Right atrium auricular region (tissue), 2 donors: ENCODE measurements at places on chromosomes 2 and 18. TPM values are rescaled to one million over a fixed set of nuclear protein-coding genes. Genes with fewer than 3 reads are reported as not detected.

GRCh38 chr2:74174909-74175308 lies 3.8 kb downstream of the MOB1A start:
- H3K4me1 ChIP-seq = peaks cover 28% of the 10 kb centered on the region
- peaks cover 17% of the 10 kb centered on the region for H3K36me3 ChIP-seq
- DNase-seq = no peak
- no peak overlapping the region for H3K27ac ChIP-seq
- H3K4me3 ChIP-seq = no peak overlapping the region

GRCh38 chr2:125961739-125962138 lies 694.2 kb upstream of the GYPC start:
- no peak for DNase-seq
- H3K4me3 ChIP-seq = no peak overlapping the region
- H3K4me1 ChIP-seq = no peaks in the 10 kb centered on the region
- H3K27me3 ChIP-seq = no peaks in the 10 kb centered on the region

DNA sequence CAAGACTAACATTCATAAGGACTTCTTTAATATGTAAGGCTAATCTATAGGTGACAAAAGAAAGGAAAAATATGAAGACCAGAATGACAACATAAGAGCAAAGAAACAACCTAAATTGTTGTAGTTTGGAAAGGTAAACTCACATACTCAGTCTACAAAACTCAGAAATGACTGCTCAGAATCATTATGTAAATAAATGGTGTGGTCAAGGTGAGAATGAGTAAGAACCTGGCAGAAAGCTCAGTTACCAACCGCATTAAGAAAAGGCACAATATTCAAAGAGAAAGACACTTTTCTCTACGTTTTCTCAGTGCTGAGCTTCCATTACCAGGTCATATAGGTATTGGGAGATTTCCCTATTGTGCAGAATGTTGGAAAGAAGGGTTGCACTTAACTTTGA lies 15.8 kb downstream of the ATF2 start:
- no peak for DNase-seq
- peaks cover 29% of the 10 kb centered on the region for H3K4me1 ChIP-seq
- H3K27me3 ChIP-seq = no peaks in the 10 kb centered on the region

GRCh38 chr2:154143105-154143504 lies 271.4 kb downstream of the GALNT13 start:
- no peaks in the 10 kb centered on the region for H3K4me1 ChIP-seq
- no peak overlapping the region for H3K27ac ChIP-seq
- DNase-seq = no peak
- no peaks in the 10 kb centered on the region for H3K36me3 ChIP-seq

DNA sequence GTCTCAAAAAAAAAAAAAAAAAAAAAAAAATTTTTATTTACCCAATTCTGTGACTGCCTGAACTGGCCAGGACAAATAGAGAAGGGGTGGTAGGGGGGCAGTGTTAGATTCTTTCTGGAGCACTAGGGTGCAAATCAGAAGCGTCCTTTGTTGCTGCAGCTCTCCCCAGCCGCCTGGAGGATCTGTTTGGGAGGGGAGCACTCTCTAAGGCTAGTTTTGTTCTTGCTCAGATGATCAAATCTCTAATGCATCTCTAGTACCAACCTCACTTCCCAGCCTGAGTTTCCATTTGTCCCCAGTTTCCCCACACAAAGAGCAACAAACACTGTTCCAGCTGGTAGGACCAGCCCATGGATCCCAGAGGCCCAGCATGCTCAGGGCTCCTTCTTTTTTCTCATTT lies 83.0 kb downstream of the GBX2 start:
- DNase-seq = no peak
- no peak overlapping the region for H3K4me3 ChIP-seq
- H3K27ac ChIP-seq = no peak overlapping the region
- H3K27me3 ChIP-seq = no peaks in the 10 kb centered on the region
- no peaks in the 10 kb centered on the region for H3K36me3 ChIP-seq

GRCh38 chr2:101500860-101501259 lies 25.9 kb upstream of the RFX8 start:
- H3K4me1 ChIP-seq = peaks cover 22% of the 10 kb centered on the region
- H3K27me3 ChIP-seq = no peaks in the 10 kb centered on the region
- H3K36me3 ChIP-seq = no peaks in the 10 kb centered on the region

DNA sequence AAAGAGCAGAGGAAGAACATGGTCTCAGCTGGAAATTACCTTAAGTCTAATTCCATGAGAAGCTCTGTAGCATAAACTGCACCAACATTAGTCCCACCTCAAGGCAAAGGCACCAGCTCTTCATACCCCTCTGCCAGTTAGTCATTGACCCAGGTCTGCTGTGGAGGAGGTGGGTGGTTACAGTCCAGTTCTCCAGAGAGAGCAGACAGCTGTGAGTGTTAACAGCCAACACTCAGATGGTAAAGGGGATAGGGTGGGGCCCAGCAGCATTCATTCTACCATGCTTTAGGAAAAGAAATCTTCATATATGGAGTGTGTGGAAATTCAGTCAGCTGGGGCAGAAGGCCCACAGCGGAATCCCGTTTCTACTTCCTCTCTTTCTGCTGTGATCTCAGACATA lies 159.7 kb upstream of the FBXO11 start:
- no peak overlapping the region for H3K4me3 ChIP-seq
- H3K27me3 ChIP-seq = no peaks in the 10 kb centered on the region
- no peaks in the 10 kb centered on the region for H3K4me1 ChIP-seq
- DNase-seq = no peak
- H3K36me3 ChIP-seq = no peaks in the 10 kb centered on the region

GRCh38 chr2:118683460-118683859 lies 164.0 kb downstream of the EN1 start:
- H3K27ac ChIP-seq = no peak overlapping the region
- H3K4me1 ChIP-seq = no peaks in the 10 kb centered on the region
- no peaks in the 10 kb centered on the region for H3K27me3 ChIP-seq
- H3K4me3 ChIP-seq = no peak overlapping the region

- H3K27ac ChIP-seq = no peak overlapping the region
- no peaks in the 10 kb centered on the region for H3K36me3 ChIP-seq
- no peak for DNase-seq
- H3K4me1 ChIP-seq = no peaks in the 10 kb centered on the region
Observed at GRCh38 chr2:227765788-227766372, 20.2 kb downstream of the SCYGR8 start.

GRCh38 chr2:68225119-68225632 lies 27.2 kb downstream of the PPP3R1 start:
- no peak overlapping the region for H3K27ac ChIP-seq
- H3K27me3 ChIP-seq = no peaks in the 10 kb centered on the region
- H3K4me1 ChIP-seq = peaks cover 47% of the 10 kb centered on the region
- no peaks in the 10 kb centered on the region for H3K36me3 ChIP-seq

- H3K36me3 ChIP-seq = no peaks in the 10 kb centered on the region
- H3K27ac ChIP-seq = no peak overlapping the region
- no peaks in the 10 kb centered on the region for H3K4me1 ChIP-seq
- H3K4me3 ChIP-seq = no peak overlapping the region
- DNase-seq = peak; percentile 36
- no peaks in the 10 kb centered on the region for H3K27me3 ChIP-seq
Observed at GRCh38 chr2:239916205-239917124, 108.7 kb downstream of the NDUFA10 start.

DNA sequence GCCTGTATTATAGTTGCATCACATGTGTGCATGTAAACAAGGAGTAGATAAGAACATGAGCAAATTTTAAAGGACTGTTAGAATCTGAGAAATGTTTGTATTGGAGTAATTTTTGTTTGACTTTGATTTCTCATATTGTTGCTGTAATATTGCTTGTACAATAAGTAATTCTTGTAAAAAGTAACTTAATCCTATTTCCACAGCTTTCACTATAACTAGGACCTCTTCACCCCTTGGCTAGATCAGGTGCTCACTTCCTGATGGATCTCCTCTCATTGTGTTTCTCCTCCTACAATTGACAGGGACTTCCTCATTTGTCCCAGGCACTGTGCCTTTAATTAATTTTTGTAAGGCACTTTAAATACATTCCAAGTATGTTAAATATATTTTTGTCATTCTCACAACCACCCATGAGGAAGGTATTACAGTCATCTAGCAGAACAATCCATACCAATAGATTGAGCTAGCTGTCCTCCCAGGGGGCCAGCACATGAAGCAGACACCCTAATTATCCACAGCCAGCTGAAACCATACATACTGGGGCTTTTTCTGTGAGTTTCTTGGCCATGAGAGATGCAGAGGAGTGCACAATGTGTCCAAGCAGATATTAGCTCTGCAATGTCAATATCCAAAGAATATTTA lies 359.5 kb upstream of the ACVR2A start:
- H3K27me3 ChIP-seq = no peaks in the 10 kb centered on the region
- H3K4me3 ChIP-seq = no peak overlapping the region
- no peak for DNase-seq

- H3K27me3 ChIP-seq = no peaks in the 10 kb centered on the region
- H3K36me3 ChIP-seq = no peaks in the 10 kb centered on the region
- H3K4me3 ChIP-seq = no peak overlapping the region
- no peaks in the 10 kb centered on the region for H3K4me1 ChIP-seq
Observed at GRCh38 chr2:215982465-215982875, 30.9 kb downstream of the MREG start.

GRCh38 chr2:174635776-174636404 lies 38.3 kb upstream of the WIPF1 start:
- no peaks in the 10 kb centered on the region for H3K4me1 ChIP-seq
- H3K27me3 ChIP-seq = no peaks in the 10 kb centered on the region
- no peak overlapping the region for H3K27ac ChIP-seq

GRCh38 chr2:30234180-30234971 lies 3.0 kb downstream of the LBH start:
- peak; percentile 71 for DNase-seq
- peaks cover 49% of the 10 kb centered on the region for H3K4me1 ChIP-seq
- peak overlapping the region; percentile 78 for H3K4me3 ChIP-seq
- H3K27ac ChIP-seq = no peak overlapping the region
- H3K27me3 ChIP-seq = no peaks in the 10 kb centered on the region
- peaks cover 6% of the 10 kb centered on the region for H3K36me3 ChIP-seq

GRCh38 chr18:22676423-22676822 lies 256.7 kb upstream of the RBBP8 start:
- no peaks in the 10 kb centered on the region for H3K4me1 ChIP-seq
- no peak for DNase-seq
- H3K27ac ChIP-seq = no peak overlapping the region
- no peaks in the 10 kb centered on the region for H3K36me3 ChIP-seq
- H3K27me3 ChIP-seq = no peaks in the 10 kb centered on the region

GRCh38 chr2:121330921-121331320 lies 45.9 kb upstream of the TFCP2L1 start:
- H3K27me3 ChIP-seq = no peaks in the 10 kb centered on the region
- H3K36me3 ChIP-seq = no peaks in the 10 kb centered on the region
- no peak overlapping the region for H3K4me3 ChIP-seq
- no peak overlapping the region for H3K27ac ChIP-seq
- H3K4me1 ChIP-seq = no peaks in the 10 kb centered on the region

- H3K36me3 ChIP-seq = no peaks in the 10 kb centered on the region
- peak overlapping the region; percentile 70 for H3K27ac ChIP-seq
- DNase-seq = no peak
- peak overlapping the region; percentile 38 for H3K4me3 ChIP-seq
- peaks cover 36% of the 10 kb centered on the region for H3K4me1 ChIP-seq
- no peaks in the 10 kb centered on the region for H3K27me3 ChIP-seq
Observed at GRCh38 chr18:55400081-55400480, 187.9 kb downstream of the TCF4 start.

DNA sequence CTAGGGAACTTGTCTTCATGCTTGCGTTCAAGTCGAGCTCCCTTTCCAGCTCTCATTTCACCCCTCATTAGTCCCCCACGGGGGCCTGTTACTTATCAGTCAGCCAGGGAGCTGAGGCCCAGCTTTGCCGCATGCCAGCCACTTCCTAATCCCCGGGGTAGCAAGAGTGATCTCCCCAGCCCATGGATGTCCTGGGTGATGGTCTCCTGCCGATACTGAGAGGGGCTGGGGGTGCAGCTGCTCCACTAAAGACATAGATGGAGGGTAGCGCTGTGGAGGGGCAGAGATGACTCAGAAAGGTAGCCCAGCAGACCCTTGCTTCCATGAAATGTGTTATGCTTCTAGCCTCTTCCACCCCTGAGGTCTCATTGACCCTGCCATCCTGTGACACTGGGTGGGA lies 314.0 kb upstream of the EPAS1 start:
- DNase-seq = peak; percentile 18
- no peaks in the 10 kb centered on the region for H3K4me1 ChIP-seq
- no peak overlapping the region for H3K4me3 ChIP-seq

GRCh38 chr2:216486708-216487107 lies 11.9 kb upstream of the RPL37A start:
- peaks cover 12% of the 10 kb centered on the region for H3K36me3 ChIP-seq
- H3K27ac ChIP-seq = no peak overlapping the region
- DNase-seq = no peak
- H3K27me3 ChIP-seq = no peaks in the 10 kb centered on the region

GRCh38 chr2:207490441-207490840 lies 39.3 kb upstream of the CREB1 start:
- peak overlapping the region; percentile 51 for H3K27ac ChIP-seq
- DNase-seq = no peak
- H3K4me1 ChIP-seq = peaks cover 14% of the 10 kb centered on the region
- no peaks in the 10 kb centered on the region for H3K36me3 ChIP-seq
- H3K27me3 ChIP-seq = no peaks in the 10 kb centered on the region

DNA sequence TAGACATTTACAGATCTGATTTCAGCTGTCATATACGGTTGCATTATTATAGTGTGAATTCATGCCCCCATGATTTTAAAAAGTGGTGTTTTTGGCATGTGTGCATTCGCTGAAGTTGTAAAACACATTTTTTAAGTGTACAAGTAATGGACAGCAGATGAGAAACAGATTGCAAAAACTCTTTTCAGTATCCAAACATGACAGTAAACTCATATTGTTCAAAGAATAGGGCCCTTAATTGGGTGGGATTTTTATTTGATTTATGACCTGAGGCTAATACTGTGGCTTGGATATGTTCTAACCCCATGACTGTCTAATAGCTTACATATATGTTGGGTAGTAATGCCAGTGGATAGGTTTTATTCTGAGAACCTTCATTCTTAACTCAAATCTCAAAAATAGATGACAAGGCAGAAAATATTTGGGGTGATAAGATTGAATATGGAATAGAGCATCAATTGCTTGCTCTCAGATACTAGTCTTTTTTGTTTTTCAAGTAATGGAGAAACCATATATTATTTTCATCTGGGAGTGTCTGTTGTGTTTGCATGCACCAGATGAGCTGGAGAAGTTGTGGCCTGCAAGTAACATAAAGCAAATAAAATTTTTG lies 118.6 kb downstream of the PARD3B start:
- no peaks in the 10 kb centered on the region for H3K4me1 ChIP-seq
- no peaks in the 10 kb centered on the region for H3K36me3 ChIP-seq
- DNase-seq = no peak
- no peaks in the 10 kb centered on the region for H3K27me3 ChIP-seq
- no peak overlapping the region for H3K4me3 ChIP-seq
- no peak overlapping the region for H3K27ac ChIP-seq

GPR75 gene
- total RNA-seq = 2.5 TPM

CCDC85A gene
- total RNA-seq = 5.0 TPM

RAD51AP2 gene
- 0.28 TPM for total RNA-seq

GAREM2 gene
- total RNA-seq = 48.4 TPM

ODC1 gene
- total RNA-seq = 41.3 TPM

ADRA2B gene
- total RNA-seq = 1.4 TPM

OTX1 gene
- not detected for total RNA-seq

DNAH7 gene
- total RNA-seq = 0.16 TPM

FAM237A gene
- total RNA-seq = not detected
